ENCODE measurements at places on chromosomes 2 and 18.

DNA sequence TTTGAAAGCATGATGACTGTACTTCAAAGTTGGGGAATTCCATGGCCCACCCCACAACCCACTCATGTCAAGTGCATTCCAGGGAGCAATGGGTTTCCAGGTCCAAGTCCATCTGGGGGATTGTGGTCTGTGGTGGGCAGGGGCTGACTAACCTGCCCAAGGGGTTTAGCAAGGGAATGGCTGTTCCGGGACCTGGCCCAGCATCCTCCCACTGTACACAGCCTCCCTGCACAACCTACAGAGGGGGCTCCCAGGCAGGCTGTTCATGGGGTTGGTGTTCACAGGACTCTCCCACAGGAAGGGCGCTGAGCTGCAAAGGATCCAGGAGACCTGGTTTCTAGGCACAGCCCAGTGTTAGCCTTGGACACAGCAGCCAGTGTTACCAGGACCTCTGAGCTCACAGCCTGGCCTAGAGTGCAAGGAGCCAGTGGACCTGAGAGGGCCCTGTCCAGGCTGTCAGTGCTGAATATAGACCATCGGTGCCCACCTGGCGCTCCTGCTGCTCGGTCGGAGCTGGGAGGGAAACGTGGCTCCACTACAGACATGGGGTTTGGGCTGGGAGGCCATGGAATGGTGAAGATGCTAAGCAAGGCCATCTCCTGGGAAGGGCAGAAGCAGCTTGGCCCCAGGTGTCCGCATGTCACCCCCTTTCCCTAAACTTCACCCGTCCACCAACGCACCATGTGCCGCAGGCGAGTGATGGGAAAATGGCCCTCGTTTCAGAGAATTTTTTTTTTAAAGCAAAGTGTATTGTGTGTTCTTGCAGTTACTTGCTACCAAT lies 317.2 kb downstream of the GBX2 start:
- no peak for DNase-seq

DNA sequence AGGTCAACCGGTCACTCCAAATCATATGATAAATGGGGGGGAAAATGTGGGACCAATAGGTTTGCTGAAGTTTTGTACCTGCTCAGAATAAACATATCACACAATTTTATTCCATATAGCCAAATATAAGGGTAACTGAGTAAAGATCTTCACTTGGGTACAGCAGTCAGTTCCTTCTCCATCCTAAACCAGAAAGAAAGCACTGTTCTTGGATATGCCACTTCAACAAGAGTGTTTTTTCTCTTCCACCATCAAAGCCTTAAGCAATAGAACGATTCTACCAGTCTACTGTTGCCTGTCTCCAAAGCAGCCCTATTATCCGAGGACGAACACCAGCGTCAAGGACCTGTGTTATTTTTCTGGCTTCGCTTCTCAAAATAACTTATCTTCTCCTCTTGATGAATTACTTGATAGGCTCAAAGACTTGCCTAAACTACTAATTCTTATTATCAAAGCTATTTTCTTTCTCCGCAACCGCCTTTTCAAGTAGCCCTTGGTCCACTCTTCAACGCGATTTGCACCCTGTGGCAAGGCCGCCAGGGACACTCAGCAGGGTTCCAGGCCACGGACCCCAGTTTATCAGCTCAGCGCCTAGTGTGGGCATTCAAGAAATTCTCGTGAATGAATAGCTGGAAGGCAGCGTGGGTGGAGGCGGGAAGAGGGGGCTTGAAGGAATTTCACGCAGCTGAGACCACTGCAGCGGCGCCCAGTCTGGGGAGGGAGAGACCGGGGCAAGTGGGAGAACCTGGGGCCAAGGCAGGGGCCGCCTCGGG lies 646 bp downstream of the ALS2 start:
- no peak for DNase-seq

DNA sequence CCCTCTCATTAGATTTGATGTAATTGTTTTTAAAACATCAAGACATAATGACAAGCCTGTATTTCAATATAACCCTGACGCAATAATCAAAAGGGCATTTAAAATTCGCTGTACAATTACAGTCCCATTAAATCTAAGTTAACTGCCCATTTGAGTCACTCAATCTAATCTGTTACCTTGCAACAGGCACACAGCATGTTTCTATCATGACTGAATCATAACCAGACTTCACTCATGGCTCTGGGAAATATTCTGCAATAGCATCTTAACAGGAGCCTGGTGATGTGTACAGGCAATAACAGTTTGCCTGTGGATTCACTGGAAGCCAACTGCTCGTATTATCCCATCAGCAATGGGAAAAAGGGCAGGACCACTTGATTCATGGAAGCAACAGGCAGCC lies 142.3 kb upstream of the NCKAP5 start:
- DNase-seq, result no peak

DNA sequence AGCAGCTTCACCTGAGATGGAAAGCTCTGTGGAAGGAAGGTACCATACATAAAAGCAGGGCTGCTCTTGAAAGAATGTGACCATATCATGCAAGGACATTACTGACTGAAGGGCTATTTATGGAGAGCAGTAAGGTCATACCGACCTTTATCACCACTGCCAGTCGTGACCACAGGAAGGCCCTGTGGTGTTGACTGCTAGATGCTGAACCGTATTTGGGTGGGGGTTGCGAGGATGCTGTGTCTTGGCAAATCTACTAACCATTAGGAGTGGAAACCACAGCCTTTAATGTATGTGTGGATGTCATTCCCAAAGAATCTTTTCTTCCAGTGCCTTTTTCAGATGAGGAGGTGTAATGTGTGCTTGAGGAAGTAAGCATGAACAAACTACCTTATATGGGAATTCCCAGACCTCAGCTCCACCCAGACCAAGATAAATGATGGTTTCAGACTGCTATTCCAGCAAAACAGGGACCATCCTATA lies 60.8 kb downstream of the LIMS1 start:
- DNase-seq, result no peak

DNA sequence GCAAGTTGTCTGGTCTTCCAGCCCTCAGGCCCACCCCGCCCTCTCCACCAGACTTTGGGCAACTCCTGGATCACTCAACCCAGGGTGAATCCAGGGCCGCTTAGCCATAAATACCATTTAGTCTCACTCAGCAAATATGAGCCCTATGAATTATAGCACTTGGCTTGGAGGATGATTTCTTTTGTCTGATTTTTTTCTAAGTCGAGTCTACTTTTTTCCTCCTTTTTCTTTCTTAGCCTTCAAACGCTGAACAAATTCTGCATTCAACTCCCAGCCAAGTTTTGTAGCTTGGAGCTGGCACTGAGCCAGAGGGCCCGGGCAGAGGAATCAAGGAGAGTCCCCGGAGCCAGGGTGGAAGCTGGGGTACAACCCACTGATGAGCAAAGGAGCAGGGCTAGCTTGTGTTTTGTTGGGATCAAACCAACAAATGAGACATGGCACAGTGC lies 48.7 kb downstream of the SERTAD2 start:
- DNase-seq, result no peak

DNA sequence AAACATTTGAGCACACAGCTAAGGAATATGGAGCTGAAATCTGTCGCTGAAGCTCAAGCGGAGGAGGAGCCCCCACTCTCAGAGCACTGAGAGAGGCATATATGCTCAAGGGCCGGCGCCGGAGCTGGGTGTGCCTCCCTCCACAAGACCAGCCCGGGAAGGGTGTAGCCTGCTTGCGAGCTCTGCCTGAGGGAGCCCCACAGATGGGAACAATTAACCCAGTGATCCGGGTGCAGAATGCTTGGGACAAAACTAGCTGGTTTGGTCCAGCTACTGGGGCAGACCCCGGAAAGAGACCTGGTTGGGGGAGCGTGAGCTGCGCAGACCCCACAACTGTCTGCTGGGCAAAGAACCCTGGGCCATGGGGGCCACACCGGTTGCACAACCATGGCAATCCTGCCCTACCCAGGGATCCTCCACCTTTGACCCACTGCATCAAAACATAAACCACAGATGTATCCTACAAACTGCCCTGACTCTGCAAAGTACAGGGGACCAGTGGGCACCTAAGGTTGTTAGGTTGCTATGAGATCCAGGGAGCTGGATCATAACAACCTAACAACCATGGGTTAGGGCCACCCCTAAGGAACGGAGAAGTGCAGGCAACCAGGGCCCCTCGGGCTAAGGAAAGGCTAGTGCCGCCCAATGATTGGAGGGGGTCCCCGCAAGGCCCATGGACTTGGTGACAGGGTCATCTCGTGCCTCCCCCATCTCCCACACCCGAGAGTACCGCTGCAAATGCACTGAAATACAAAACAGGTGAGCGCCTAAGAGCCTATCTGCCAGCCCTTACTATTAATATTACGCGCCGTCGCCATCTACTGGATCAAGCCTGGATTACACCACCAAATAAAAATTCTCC lies 53.4 kb upstream of the SCN1A start:
- no peak for DNase-seq

DNA sequence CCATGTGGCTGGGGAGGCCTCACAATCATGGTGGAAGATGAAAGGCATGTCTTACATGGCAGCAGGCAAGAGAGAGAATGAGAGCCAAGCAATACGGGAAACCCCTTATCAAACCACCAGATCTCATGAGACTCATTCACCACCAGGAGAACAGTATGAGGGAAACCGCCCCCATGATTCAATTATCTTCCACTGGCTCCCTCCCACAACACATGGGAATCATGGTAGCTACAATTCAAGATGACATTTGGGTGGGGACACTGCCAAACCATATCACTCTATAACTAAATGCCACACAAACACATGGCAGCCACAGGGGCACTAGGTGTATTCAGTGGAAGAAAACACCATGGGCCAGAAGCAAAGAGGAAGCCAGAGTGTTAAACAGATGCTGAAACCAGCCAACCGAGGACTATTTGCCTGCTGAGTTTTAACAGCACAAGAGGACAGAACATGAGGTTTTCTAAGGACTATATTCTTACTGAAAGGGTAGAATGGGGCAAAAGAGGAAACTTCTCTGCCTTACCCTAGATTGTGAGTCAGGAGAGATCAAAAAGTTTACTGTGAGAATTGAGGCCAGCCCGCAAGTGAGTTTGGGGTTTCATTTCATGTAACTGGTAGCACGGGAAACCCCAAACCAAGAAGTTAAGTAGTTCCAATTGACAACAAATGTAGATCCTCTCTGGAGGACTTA lies 49.2 kb downstream of the SIGLEC15 start:
- no peak for DNase-seq

DNA sequence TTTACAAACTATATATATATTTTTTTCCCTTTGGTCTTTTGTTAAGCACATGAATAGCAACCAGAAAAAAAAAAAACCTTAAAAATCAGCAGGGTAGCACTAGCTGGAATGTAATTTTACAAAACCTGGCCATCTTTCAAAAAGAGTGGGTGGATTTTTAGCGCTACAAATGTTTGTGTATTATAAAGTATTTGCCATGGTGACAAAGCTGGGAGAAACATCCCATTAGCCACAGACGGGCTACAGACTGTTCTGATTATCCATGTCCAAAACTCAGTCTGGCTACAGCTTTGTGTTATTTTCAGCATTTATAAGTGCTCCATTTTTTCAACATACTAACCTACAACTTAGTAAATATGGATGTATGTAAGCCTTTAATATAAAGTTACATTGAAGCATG lies 249.5 kb upstream of the TANK start:
- DNase-seq, result no peak

DNA sequence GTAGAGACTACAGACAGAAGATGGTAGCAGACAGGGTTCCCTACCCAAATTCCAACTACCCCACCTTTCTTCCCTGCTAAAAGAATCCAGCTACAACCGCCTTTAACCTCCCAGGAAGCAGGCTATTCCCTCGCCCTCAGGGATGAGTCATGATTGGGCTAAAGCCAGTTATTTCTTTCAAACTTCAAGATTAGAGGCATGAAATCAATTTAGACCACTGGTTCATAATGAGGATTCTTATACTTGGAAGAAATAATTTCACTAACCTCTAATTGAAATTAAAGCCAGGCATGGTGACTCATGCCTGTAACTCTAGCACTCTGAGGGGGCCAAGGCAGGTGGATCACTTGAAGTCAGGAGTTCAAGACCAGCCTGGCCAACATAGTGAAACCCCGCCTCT lies 20.0 kb downstream of the TRIP12 start:
- DNase-seq, result no peak

- no peak for DNase-seq
Measured at GRCh38 chr2:1674766-1675397, 69.4 kb downstream of the PXDN start.

DNA sequence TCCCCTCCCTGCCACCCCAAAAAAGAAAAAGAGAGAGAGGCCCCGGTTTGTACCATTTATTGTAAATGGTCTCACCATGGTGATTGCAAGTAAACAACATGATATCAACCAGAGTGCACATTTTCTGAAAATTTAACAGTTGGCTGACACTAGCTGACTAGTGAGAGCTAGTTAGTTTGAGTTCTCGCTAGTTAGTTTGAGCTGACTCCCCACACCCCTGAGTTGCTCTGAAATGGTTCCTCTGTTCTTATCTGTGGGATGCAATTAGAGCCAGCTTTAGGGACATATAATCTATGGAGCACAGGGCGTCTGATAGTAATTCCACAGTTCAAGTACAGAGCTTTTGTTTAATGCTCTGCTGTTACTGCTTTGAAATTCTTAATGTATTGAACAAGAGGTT lies 13.1 kb downstream of the CASP10 start:
- no peak for DNase-seq

DNA sequence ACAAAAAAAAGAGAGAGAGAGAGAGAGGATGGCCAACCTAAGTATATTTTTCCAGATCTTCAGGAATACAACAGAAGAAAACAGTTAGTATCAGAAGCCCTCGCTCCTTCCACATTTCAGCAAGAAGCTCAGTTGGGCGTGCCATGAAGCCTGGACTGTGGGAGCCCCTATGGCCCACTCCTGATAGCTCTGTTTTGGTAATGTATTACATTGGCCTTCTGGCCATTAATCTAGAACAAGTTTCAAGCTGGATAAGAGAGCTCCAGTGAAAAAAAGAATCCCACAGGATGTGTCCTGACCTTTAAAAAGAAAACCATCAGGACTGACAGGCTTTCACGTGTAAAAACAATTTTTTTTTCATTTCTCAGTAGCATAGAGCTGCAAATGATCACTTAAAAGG lies 197.9 kb downstream of the ICOS start:
- DNase-seq, result no peak

DNA sequence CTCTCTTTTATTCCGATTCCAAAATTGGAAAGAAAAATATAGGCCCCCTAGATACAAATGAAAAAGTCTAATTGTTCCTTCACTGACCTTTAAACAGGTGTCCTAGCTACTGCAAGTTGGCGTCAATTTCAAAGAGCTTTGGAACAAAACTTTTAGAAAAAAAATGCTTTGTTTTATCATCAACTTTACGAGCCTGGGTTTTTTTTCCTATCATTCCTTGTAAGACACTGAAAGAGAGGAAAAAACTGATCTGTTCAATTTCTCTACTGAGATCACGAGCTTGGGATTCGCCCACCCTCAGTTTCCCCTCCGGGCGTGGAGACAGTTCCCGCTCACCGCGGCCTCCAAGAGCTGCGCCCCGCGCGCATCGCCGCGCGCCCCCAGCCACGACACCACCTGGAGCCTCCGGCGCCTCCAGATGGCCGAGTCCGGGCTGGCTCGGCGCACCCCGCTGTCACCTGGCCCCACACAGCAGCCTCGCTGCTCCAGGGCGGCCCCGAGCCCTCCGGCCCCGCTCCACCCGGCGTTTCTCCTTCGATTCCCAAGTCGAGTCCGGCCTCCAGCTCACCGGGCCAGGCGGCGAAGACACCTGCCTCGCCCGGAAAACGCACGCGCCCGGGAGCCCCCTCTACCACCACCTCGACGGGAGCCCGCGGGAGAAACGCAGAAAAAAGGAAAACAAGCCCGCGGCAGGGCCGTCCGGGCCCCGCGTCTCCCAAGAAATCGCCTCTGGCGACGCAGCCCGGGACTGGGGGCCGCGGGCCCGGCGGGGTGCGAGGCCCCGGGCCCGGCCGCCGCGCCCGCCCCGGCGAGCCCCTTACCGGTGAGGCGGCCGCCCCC lies 656 bp downstream of the TBC1D8 start:
- DNase-seq, result no peak
